ENCODE measurements at places on chromosomes 12 and 14.

DNA sequence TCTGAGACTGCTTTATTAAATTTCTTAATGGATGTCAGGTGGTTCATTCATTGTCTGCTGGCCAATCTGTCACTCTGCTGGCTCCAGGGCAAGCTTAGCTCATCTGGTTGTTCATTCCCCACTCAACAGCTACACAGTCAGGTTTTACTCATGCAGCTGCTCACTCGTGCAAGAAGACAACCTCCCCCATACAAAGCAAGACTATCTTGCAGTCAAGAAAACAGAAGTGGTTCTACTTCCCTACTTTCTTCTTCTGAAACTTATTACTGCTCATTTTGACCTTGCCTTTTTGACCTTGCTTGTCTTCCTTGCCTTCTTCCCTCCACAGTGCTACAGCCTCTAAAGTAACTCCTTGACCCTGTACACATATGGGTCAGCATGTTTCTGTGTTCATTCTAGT is 277.9 kb downstream of the SSPN start:
- DNase-seq, result no peak

DNA sequence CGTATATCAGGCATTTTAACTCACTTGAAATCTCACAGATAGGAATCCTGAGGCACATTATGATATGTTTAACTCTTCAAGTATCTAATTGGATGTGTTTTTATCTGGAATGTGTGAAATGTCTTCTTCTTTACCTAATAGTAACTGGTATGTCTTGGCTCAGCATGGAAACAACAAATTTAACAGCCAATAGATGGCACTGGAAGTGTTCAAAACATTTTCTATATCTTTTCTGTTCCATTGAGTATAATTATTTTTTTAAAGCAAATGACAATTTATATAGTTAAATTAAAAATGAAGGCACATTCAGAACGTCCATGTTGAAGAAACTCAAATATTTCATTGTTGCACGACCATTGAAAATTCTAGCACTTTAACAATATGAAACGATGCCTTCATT is 164.6 kb upstream of the SLC16A7 start:
- DNase-seq, result no peak

DNA sequence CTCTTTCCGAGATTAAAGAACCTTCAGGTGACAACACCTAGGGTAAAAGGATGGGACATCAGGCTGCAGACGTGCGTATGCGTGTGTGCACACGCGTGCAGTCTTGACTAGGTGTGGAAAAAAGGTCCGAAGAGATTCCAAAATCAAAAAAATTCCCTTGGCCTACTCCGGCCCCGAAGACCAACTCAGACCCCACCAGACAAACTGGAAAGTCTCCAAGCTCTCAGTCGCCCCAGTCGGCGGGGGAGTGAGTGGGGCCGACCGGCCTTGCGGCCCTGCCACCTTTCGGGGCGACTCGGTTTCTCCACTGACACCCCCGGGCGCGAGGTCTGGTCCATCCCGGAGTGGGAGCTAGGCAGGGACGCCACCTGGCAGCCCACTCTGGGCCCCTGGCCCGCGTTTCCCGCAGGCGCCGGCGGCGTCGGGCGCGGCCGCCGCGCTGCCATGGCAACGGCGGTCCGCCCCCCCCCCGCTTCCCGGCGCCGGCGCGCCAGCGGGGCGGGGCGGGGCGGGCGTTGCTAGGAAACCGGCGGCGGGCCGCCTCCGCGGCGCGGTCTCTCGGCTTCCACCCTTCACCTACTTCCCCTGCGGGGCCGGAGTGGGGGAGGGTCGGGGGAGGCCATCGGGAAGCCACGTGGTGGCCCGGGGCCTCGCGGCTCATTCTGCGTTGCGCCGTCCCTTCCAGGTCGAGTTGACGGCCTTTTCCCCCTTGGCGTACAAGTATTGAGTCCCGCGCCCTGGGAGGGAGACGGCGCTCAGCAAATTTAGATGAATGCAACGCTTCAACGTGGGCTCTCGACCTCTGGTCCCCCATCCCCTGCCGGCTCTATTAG is 253.1 kb downstream of the EFCAB11 start:
- peak; percentile 87 for DNase-seq

DNA sequence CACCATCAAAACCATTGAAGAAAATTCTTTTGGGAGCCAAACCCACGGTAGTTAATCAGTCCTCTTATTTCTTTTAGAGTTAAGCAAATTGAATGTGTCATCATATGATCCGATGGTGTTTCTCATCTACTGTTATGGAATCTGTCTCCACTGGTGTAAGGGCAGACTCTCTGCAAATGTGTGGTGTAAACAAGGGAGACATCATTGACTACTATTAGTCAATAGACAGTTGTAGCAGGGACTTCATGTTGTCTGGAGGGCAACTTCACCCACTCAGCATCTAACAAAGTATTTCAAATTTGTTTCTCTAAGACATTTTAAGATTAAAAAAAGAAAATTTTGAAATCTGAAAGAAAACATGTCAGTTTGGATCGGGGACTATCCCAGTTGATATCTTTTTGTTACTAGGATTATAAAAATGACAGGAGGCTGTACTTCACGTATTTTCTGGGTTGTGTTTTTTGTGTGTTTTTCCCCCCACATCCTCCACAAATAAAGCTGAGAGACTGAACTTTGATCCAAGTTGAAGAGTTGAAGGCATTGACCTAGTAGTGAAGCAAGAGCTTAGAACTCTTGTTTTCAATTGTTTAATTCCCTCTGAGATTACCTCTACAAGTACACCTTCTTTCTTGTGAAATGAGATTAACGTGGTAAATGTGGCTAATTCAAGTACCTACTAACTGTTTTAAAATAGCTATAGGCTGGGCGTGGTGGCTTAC is 4.0 kb downstream of the GOLGA5 start:
- no peak for DNase-seq

DNA sequence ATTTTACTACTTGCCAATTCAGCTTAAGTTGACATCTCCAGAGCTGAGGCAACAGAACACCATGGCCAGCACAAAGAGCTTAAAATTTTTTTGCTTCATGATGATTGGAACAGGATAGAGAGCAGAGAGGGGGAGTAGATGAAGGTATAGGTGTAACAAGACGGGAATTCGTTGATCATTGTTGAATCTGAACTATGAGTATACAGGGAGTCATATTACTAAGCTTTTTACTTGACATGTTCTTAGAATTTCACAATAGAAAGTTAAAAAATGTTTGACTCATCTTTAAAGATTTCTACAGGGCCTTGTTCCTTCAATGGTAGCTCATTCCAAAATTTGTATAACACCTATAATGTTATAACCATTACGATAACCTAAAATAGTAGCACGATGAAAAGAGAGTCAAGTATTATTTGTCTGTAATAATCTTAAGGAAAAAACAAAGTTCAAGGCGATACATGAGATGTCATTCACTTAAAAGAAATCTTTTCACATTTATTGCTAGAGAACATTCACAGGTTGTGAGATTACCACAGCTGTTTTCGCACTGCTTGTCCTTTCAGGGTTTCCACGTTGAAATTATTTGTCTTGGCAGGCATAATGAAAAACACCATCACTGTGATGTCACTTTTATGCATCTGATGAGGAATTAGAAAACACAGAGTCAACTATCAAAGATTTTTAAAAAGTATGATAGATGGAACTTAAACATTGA is 33.9 kb downstream of the SPX start:
- DNase-seq, result no peak

DNA sequence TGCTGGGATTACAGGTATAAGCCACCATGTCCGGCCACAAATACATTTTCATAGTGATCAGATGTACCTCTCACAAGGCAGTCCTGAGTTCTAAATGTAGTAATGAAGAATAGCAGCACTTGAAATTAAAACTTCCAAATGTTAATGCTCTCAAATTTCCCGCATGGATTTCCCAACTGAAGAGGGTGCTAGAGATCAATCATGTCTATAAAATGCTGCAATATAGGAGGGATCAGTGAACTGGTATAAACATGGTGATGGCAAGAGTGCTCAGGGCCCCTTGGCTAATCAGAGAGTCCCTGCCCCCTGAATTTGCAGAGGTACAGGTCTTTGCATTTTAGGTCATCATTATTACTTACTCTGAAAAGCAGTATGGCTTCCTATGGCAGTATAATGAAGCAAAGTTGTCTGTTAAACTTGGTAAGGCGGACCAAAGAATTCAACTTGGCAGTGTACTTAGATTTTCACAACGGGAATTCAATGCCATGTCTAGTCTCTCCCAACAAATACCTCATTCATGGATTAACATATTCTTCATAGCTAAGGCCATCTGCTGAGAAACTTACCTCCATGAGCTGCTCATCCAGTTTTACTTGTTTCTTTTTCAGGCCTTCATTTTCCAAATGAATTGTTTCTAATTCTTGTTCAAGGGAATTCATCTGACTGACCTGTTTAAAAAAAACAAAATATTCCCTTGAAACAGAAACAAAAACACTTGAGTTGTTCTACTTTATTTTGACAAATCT is 67.0 kb upstream of the SAV1 start:
- DNase-seq, result no peak
